ENCODE measurements at places on chromosomes 11 and 22.
A peak's percentile ranks its signal among the peaks of the same experiment; 100 is the strongest.

DNA sequence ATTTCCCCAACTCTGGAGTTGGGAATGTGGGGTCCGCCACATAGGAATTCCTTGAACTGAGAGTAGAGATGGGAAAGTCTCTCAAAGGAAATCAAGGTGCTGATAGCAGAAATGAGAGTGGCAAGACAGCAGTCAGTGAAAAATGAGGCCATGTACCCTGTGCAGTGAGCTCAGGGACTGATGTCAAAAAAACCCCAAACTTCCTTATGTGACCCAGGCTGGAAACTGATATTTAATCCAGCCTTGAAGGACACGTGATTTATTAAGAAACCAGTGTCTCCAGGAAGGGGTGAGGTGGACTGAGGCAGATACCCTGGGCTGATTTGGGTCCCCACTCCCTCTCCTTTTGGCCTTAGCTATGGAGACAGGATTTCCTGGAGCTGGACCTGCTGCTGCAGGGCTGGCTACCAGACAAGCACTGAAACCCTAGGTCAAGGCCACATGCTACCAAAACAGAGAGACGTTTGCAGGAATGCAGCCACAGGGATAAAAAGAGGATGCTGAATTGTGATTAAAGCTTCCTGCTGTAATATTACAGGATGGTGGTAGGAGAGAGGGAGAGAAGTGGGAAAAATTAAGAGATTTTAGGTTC, 25.3 kb upstream of the FCHSD2 start:
- DNase-seq: no peak

- DNase-seq: no peak
Measured at GRCh38 chr22:49642331-49642730, 185.3 kb downstream of the BRD1 start.

- DNase-seq: no peak
Measured at GRCh38 chr11:104001561-104002056, 34.8 kb upstream of the DDI1 start.

GRCh38 chr11:132623511-132623910, 908.8 kb downstream of the OPCML start:
- no peak for DNase-seq

DNA sequence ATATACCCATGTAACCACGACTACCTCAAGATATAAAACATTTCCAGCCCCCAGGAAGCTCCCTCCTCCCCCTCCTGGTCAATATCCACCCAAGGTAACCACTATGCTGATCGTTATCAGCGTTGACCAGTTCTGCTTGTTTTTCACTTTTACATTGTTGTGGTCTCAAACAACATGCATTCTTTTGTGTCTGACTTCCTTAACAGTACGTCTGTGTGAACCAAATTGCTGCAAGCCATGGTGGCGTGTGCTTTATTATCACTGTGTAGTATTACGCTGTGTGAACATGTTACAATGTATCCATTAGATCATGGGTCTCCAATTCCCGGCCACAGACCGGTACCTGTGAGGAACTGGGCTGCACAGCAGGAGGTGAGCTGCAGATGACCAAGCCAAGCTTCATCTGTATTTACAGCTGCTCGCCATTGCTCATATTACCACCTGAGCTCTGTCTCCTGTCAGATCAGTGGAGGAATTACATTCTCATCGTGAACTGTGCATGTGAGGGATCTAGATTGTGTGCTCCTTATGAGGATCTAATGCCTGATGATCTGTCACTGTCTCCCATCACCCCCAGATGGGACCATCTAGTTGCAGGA, 15.5 kb upstream of the GRK3 start:
- DNase-seq: no peak

- DNase-seq: no peak
Measured at GRCh38 chr11:67178878-67179277, 59.8 kb downstream of the KDM2A start.

DNA sequence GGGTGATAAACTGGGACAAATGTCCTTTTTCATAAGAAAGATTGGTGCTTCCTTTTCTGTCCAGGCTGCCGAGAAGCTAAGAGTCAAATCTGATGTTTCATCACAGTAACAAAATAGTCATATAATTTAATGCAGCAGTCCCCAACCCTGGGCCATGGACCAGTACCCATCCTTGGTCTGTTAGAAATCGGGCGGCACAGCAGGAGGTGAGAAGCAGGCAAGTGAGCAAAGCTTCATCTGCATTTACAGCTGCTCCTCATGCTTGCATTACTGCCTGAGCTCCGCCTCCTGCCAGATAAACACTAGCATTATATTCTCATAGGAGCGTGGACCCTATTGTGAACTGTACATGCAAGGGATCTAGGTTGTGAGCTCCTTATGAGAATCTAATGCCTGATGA, 26.2 kb downstream of the PRR14L start:
- no peak for DNase-seq

GRCh38 chr22:41664951-41665350, 23.7 kb downstream of the SNU13 start:
- no peak for DNase-seq

DNA sequence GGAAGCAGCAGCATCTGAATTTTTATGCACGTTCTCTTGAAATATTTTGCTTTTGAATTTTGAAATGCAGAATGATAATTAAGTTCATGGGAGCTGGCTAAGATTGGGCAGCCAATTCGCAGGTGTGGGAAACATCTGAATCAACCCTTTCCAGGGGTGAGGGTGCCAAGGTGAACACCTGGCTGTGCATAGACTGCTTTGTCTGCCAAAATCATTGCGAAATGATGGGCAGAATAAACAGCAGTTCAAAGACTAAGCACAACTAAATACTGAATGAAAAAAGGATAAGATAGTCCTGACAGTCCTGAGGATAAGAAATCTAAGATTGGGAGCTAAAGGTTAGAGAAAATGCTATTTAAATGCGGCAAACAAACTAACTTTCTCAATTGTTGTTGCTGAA, 813.3 kb upstream of the RAG2 start:
- no peak for DNase-seq

DNA sequence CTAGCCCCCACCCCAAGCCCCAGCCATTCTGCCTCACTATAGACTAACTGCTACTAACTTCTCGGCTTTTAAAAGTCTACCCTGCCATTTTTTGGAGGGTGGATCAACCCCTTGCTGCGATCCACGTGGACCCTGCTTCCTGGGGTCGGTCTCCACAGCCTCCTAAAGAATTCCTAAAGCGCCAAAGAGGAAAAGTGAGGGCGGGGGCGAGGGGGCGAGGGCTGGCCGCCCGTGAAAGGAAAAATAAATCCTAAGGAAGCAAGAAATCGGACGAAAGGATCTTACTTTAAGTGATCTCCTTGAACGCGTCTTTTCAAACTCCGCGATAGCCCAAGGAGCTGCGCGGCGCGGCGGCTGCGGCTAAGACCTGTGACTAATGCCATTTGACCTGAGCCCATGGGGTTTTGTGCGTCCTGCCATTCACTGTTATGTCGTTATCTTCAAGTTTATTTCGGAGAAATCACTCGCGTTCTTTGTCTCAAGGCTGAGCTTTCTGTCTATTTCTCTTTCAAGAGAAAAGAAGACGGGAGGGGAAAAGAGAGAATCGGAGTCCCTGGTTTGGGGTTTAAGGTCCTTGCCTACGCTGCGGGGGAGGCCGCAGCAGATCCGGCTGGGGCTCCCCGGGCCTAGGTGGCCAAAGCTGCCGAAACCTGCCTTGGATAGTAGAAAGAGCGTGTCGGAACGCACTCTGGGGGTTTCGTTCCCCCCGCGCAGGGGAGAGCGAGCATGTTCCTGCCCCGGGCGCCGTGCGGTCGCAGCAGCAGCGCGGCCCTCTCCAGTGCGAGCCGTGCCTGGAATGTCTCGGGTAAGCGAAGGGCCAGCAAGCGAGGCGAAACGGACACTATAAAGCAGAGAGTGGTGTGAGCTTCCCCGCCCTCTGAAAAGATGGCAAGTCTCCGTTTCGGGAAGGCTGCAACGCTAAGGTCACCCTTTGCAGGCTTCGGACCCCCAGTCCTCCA, 2.8 kb upstream of the DBX1 start:
- no peak for DNase-seq

GRCh38 chr11:126489836-126490660, 134.6 kb downstream of the ST3GAL4 start:
- DNase-seq: no peak

DNA sequence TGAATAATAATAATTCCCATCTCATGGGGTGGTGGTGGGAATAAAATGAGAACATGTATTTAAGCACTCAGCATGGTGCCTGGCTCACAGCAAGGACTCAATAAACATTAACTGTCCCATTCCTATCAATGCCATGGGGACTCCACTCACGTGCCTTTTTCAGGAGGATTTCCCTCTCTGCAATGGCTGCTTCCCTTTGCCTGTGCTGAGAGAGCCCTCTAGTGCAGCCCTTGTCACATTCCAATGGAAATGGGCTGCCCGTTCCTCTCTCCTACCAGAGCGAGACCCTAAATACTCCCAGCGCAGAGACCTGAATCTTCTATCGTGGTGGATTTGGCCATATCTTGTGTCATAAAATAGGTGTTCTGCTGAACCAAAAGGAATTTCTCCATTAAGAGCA, 621.5 kb upstream of the B3GAT1 start:
- DNase-seq: no peak

GRCh38 chr11:10044618-10045017, 249.4 kb downstream of the SBF2 start:
- peak; percentile 0 for DNase-seq

DNA sequence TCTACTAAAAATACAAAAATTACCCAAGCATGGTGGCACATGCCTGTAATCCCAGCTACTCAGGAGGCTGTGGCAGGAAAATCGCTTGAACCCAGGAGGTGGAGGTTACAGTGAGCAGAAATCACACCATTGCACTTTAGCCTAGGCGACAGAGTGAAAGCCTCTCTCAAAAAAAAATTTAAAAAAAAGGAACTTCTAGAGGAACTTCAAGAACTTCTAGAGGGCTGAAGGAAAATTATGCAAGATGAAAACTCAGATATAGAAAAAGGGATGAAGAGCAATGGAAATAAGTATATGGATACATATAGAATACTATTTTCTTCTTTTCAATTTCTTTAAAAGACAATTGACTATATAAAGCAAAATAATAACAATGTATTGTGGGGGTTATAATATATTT, 51.2 kb upstream of the PRR5 start:
- no peak for DNase-seq

- no peak for DNase-seq
Measured at GRCh38 chr22:45036154-45036553, 26.3 kb upstream of the PHF21B start.

DNA sequence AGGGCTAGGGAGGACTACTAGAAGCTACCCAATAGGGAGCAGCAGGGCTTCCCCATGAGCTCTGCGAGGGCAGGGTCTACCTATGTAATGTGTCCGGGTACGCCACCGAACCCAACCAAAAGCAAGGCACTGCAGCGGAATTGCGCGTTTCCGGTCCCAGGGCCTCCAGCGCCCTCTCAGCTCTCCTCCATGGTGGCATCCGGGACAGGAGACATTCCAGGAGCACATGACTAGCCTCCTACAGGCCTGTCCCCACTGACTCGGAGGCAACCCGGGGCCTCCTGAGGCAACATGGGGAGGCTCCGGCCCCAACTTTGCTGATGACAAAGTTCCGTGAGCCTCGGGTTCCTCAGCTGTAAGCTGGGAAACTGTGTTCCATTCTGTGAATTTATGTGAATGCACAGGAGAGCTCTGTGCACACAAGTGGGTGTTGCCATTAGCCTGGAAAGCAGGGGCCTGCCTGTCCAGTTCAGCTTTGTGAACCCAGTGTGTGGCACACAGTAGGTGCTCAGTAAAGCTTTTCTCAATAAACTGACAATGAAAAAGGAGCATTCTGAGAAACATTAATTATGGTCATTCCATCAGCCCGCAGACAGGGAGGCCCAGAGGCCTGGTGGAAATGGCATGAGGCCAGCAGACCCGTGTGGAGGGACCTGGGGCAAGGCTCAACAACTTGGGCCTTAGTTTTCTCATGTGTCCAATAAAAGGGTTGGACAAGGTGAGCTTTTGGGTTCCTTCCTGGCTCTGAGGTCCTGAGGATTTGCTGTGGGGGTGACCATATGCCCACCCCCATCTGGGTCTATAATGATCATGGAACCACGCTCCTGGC, 50.3 kb downstream of the CHRDL2 start:
- no peak for DNase-seq

- no peak for DNase-seq
Measured at GRCh38 chr22:44542561-44543222, 44.7 kb upstream of the RTL6 start.

- DNase-seq: no peak
Measured at GRCh38 chr11:125931668-125932067, 14.2 kb upstream of the VSIG10L2 start.

- DNase-seq: peak; percentile 52
Measured at GRCh38 chr22:36339171-36340065, 48.3 kb downstream of the MYH9 start.

DNA sequence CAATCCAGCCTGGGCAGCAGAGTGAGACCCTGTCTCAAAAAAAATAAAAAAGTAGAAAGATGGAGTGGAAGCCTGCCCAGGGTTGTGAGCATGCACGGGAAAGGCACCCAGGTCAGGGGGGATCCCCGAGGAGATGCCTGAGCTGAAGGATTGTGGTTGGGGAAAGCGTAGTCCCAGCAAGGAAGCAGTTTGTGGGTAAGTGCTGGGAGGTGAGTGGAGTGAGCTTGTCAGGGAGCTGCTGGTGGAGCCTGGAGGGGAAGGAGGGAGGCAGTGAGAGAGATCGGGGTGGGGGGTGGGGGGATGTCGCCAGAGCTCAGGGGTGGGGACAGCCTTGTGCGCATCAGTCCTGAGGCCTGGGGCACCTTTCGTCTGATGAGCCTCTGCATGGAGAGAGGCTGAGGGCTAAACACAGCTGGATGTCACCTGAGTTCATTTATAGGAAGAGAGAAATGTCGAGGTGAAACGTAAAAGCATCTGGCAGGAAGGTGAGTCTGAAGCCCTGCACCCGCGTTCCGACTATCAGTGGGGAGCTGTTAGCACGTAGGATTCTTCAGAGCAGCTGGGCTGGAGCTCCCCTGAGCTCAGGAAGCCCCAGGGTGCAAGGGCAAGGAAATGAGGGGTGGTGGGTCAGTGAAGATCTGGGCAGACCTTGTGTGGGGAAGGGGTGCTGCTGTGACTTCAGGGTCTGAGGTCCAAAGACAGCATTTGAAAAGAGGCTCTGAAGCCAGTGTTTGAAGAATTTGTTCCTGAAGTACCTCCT, 10.2 kb downstream of the TMEM121B start:
- DNase-seq: no peak

- DNase-seq: no peak
Measured at GRCh38 chr11:24820541-24820940, 323.7 kb downstream of the LUZP2 start.

GRCh38 chr22:36419177-36419911, 31.6 kb upstream of the MYH9 start:
- DNase-seq: peak; percentile 30

GRCh38 chr11:9066433-9066925, 24.9 kb downstream of the SCUBE2 start:
- no peak for DNase-seq

- no peak for DNase-seq
Measured at GRCh38 chr11:70925238-70925637, 327.1 kb downstream of the SHANK2 start.

DNA sequence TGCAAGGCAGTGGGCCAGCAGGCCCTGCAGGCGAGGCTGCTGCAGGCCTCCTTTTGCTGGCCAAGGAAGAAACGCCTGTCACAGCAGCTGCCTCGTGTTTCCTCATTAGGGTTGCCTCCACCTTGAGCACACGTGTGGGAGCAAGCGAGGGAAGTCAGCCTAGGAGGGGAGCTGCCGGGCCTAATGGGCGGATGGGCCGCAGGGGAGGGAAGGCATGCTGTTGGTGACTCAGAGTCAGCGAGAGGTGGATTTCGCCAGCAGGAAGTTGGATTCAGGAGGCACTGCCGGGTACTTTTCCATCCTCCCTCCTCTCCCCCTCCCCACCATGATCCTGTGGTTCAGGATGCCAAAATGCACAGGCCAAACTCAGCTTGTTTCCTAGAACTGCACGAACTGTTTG, 498.7 kb downstream of the METTL15 start:
- no peak for DNase-seq

Data from activated CD4-positive, alpha-beta T cell treated with anti-CD3 and anti-CD28 coated beads, Interleukin-2, amount 50 U/mL, for 16 hours (primary cell).